Peyer's patch (tissue), 4 donors: ENCODE measurements at places on chromosomes 3 and 15. TPM values are rescaled to one million over a fixed set of nuclear protein-coding genes. Genes with fewer than 3 reads are reported as not detected.

STRIT1 gene
- total RNA-seq = not detected

INSYN1 gene
- total RNA-seq = 3.3 TPM

GOLGA8A gene
- total RNA-seq = 113 TPM

ATP13A4 gene
- total RNA-seq = 0.47 TPM

TJP1 gene
- total RNA-seq = 45.4 TPM

LRRN1 gene
- 3.6 TPM for total RNA-seq

TRIP4 gene
- 61.9 TPM for total RNA-seq

MANF gene
- total RNA-seq = 52.7 TPM

TMEM158 gene
- 0.40 TPM for total RNA-seq

TTLL13 gene
- total RNA-seq = not detected

GXYLT2 gene
- total RNA-seq = 38.0 TPM

GOLGA6L7 gene
- total RNA-seq = not detected

PCOLCE2 gene
- total RNA-seq = 2.5 TPM

CHRNB4 gene
- not detected for total RNA-seq

PLA2G4E gene
- total RNA-seq = 1.5 TPM

CCDC39 gene
- total RNA-seq = not detected

SNTN gene
- not detected for total RNA-seq

TMEM212 gene
- total RNA-seq = not detected

MUC4 gene
- total RNA-seq = 5.8 TPM

ADGRG7 gene
- 5.8 TPM for total RNA-seq

KIF9 gene
- total RNA-seq = 6.9 TPM

ABCC5 gene
- total RNA-seq = 95.7 TPM

GPR87 gene
- not detected for total RNA-seq

KIF15 gene
- 32.2 TPM for total RNA-seq

KIF7 gene
- 2.4 TPM for total RNA-seq

TM4SF18 gene
- 1.1 TPM for total RNA-seq

LRTM1 gene
- total RNA-seq = not detected

STRA6 gene
- 0.83 TPM for total RNA-seq

ADAMTS9 gene
- 52.0 TPM for total RNA-seq

ZBED2 gene
- total RNA-seq = not detected

SMCO1 gene
- not detected for total RNA-seq

C2CD4A gene
- 0.18 TPM for total RNA-seq

NMNAT3 gene
- 14.9 TPM for total RNA-seq

TMC3 gene
- total RNA-seq = not detected

ST8SIA2 gene
- not detected for total RNA-seq

ACP3 gene
- 1.0 TPM for total RNA-seq

TMEM207 gene
- total RNA-seq = not detected

CAV3 gene
- not detected for total RNA-seq

FBXL22 gene
- total RNA-seq = not detected

CCR3 gene
- not detected for total RNA-seq

ARPP21 gene
- total RNA-seq = not detected

DAZL gene
- not detected for total RNA-seq

FOXB1 gene
- not detected for total RNA-seq

GASK1A gene
- total RNA-seq = 9.1 TPM

IL17RE gene
- total RNA-seq = 11.6 TPM
